ENCODE measurements at places on chromosomes 13 and 19. TPM values are rescaled to one million over a fixed set of nuclear protein-coding genes. Genes with fewer than 3 reads are reported as not detected.

The FSD1 gene
- total RNA-seq = 7.8 TPM

GRCh38 chr13:28805193-28805819 lies 14.8 kb upstream of the MTUS2 start:
- peak; percentile 57 for DNase-seq
- no peaks in the 10 kb centered on the region for H3K4me1 ChIP-seq
- H3K4me3 ChIP-seq = no peak overlapping the region
- H3K27ac ChIP-seq = no peak overlapping the region
- peaks cover 9% of the 10 kb centered on the region for H3K27me3 ChIP-seq

GRCh38 chr19:47102346-47103060 lies 11.1 kb downstream of the ZC3H4 start:
- no peak overlapping the region for H3K27ac ChIP-seq
- no peak overlapping the region for H3K4me3 ChIP-seq
- H3K36me3 ChIP-seq = peaks cover 21% of the 10 kb centered on the region
- peaks cover 58% of the 10 kb centered on the region for H3K4me1 ChIP-seq
- no peak for DNase-seq
- H3K27me3 ChIP-seq = no peaks in the 10 kb centered on the region

GRCh38 chr19:39299832-39300231 lies 3.6 kb downstream of the IFNL1 start:
- H3K4me1 ChIP-seq = peaks cover 17% of the 10 kb centered on the region
- DNase-seq = no peak
- no peak overlapping the region for H3K27ac ChIP-seq
- no peaks in the 10 kb centered on the region for H3K36me3 ChIP-seq
- H3K27me3 ChIP-seq = no peaks in the 10 kb centered on the region
- H3K4me3 ChIP-seq = no peak overlapping the region

DNA sequence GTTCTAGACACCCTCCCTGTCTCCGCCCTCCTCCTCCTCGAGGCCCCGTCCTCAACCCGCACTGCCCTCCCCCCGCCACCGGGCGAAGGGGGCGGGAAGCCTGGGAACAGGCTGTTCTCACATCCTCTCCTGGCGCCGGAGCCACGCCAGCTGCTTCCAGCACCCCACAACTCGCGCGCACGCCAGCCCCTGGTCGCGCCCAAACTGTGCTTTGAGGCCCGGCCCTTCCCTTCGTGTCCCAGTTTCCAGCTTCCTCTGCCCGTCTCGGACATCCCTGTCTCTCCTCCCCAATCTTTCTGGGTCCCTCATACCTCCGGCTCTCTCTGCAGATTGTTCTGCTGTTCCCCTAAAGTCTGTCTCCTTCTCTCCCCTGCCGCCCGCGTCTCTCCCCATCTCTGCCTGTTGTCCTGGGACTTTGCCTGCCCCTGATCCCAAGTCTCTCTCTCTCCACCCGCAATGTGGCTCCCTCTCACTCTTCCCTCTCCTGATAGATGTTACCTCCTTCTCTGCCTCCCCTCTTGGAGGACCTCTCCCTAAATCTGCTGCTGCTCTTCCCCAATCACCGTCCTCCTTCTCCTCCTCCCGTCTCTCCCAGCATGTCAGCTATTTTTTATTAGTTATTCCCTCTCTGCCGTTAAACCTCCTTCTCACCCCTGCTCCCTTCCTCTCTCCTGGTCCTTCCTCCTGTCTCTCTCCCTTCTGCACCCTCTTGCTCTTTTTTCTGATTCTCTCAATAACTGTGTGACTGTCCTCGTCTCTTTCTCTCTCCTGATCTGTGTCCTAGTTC lies 14.2 kb downstream of the DPF1 start:
- H3K27me3 ChIP-seq = peaks cover 45% of the 10 kb centered on the region
- H3K36me3 ChIP-seq = peaks cover 6% of the 10 kb centered on the region
- no peak overlapping the region for H3K27ac ChIP-seq
- no peak for DNase-seq
- H3K4me3 ChIP-seq = no peak overlapping the region
- H3K4me1 ChIP-seq = peaks cover 23% of the 10 kb centered on the region

Data from activated CD4-positive, alpha-beta memory T cell treated with anti-CD3 and anti-CD28 coated beads for 36 hours (primary cell).